ENCODE measurements at places on chromosomes 12 and 14.

DNA sequence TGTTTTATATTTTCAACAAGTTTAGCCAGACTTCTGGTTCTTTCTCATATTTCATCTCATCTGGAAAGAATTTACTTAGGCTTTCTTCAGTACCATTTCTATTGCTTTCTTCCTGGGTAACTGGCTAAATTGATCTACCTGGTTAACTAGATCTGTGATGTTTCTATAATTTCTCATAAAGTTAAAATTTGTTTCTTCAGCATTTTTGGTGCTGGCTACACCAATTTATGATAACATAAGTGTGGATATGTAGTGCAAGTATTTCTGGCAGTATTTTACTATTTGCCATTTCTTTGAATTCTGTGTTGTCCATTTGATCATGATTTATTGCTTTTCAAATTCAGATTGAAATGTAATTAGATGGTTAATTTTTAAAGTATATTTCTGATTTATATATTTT lies 25.9 kb downstream of the ARHGAP5 start:
- no peak for DNase-seq

GRCh38 chr14:76958980-76959710 lies 69.4 kb downstream of the IRF2BPL start:
- no peak for DNase-seq

DNA sequence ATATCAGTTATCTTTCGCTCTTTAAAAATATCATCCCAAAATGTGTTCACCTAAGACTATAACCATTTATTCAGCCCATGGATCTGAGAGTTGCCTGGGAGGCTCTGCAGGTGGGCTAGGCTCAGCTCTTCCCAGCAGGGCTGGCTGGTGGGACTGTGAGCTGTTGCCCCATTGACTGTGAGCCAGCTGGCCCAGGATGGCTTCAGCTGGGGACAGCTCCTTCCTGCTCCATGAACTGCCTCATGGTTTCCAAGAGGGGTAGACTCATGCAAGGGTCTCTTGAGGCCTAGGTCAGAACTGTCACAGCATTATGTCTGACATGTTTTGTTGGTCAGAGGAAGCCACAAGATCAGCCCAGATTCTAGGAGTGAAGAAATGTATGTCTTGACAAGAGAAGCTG lies 114.1 kb upstream of the E2F7 start:
- DNase-seq, result no peak

- no peak for DNase-seq
Measured at GRCh38 chr14:33435911-33436689, 497.4 kb downstream of the NPAS3 start.

DNA sequence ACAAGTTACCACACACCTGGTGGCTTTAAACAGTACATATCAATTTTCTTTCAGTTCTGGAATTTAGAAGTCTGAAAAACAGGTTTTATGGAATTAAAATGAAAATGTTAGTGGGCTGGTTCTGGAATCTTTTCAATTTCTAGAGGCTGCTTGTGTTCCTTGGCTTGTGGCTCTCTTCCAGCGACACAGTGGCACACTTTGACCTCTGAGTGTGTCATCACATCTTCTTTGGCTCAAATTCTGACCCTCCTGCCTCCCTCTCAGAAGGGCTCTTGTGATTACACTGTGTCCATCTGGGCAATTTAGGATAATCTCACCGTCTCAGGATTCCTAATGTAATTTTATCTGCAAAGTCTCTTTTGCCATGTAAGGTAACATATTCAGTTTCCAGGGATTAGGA lies 170.0 kb downstream of the PLCZ1 start:
- DNase-seq, result no peak

- DNase-seq, result no peak
Measured at GRCh38 chr14:103033681-103034096, 23.7 kb downstream of the CDC42BPB start.

- DNase-seq, result no peak
Measured at GRCh38 chr12:18373181-18373580, 111.9 kb downstream of the PIK3C2G start.

DNA sequence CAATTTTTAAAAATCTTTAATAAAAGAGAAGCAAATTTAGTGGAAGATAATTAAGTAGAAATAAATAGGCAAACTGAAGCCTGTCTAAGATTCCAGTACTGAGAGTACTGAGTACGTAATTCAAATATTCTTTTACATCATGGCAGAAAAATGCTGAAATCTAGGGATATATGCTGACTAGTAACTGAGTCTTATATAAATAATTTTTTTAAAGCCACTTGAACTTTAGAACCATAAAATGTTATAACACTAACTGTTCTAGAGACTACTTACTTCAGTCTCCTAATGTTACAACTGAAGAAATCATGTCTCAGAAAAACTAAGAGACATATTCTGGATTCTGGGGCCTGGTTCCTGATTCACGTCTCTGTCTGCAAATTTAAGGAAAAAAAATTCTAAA lies 230.6 kb upstream of the PLEKHG7 start:
- no peak for DNase-seq

DNA sequence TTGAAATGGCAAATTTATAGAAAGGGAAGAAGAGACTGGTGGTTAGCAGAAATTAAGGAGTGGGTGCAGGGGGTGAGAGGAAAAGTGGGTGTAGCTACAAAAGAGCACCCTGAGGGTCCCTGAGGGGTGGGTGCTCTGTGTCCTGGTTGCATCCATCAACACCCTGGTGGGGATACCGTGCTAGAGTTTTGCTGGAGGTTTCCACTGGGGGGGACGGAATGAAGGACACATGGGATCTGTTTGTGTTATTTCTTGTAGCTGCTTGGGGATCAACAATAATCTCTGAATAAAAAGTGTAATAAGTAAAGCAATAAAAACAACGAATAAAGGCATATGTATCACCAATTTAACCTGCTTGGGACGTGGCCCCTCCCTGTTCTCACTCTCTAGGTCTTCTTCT lies 175.3 kb downstream of the KIF26A start:
- DNase-seq, result no peak

GRCh38 chr12:67193704-67194103 lies 75.5 kb upstream of the CAND1 start:
- DNase-seq, result peak; percentile 4

GRCh38 chr14:35725930-35726329 lies 83.2 kb downstream of the RALGAPA1 start:
- DNase-seq, result no peak

DNA sequence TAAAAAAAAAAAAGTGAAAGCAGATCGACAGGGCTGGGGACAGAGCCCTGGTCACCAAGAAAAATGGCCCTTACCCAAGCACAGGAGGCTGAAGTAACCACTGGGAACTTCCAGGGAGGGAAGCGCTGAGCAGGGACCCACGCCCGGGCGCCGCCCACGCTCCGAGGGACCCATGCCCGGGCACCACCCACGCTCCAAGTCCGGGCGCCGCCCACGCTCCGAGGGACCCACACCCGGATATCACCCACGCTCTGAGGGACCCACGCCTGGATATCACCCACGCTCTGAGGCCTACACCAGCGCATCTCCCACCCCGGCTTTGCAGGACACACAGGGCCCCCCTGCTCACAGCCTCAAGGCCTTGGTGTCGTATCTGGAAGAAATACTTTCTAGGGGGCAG lies 25.7 kb downstream of the CHGA start:
- DNase-seq, result no peak

DNA sequence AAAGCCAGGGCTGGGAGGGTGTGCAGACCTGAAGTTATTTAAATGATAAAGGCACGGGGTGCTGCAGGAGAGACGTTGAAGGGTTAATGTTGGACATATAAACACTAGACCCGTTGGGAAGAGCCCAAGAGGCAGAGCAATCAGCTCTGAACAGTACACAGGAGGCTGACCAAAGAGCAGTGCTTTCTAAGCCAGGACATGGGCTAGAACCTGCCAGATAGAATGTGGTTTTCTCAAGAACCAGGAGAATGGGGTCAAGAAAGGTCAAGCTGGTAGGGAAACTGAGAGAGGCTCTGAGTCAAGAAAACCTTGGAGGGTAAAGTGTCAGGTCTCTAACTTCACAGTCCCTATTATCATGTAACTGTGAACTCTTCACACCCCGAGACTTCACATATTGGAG lies 143.2 kb upstream of the EEA1 start:
- no peak for DNase-seq

GRCh38 chr12:122753319-122753650 lies 661 bp downstream of the DENR start:
- DNase-seq, result no peak

All from H7 (cell line).